T-helper 1 cell (primary cell): ENCODE measurements at places on chromosomes 4 and X.

DNA sequence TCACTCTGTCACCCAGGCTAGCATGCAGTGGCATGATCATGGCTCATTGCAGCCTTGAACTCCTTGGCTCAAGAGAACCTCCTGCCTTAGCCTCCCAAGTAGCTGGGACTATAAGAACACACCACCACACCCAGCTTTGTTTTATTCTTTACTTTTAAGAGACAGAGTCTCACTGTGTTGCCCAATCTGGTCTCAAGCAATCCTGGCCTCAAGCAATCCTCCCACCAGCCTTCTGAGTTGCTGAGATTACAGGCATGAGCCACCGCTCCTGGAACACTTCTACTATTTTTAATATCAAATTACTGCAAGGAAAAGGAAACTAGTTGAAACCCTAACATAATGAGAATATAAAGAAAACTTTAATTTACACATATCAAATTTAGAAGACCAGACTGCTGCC is 85.4 kb downstream of the FAM13A start:
- no peak for DNase-seq

GRCh38 chr4:25423548-25423947 is 46.5 kb downstream of the ANAPC4 start:
- DNase-seq = no peak

- DNase-seq = peak; percentile 28
Measured at GRCh38 chr4:107736924-107737448, 17.0 kb upstream of the PAPSS1 start.

- DNase-seq = no peak
Measured at GRCh38 chr4:43331226-43332051, 438.9 kb downstream of the GRXCR1 start.

DNA sequence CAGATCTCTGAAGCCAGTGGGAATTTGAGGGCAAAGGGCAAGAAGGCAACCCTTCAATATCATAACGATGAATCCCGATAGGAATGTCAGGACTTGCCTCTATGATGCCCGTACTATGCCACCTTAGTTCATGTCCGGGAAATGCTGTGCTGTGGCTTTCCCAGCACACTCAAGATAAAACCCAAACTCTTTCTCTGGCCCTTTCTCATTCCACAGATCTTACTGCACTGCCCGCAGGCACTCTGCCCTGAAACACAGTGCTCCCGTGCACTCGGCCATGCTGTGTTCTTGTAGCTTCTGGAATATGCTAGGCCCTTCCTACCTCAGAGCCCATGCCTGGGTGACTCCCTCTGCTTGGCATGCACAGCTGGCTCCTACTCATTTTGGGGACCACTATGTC is 26.3 kb downstream of the SORCS2 start:
- DNase-seq = no peak

DNA sequence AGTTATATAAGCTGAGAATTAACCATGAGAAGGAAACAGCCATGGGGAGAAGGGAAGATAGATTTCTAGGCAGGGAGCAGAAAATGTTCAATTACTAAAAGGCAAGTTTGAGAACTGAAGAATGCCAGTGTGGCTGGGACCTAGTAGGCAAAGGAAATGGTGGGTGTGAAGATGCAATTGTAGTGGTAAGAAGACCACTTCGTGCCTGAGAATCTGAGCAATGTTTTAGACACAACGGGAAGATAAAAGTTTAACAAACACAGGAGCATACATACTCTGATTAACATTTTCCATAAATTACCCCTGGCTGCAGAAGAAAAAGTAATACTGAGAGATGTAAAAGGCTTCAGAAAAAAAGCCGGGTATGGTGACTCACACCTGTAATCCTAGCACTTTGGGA is 18.1 kb upstream of the MMRN1 start:
- no peak for DNase-seq

- no peak for DNase-seq
Measured at GRCh38 chr4:957231-957580, 16.2 kb downstream of the DGKQ start.

GRCh38 chrX:50779694-50780093 is 34.3 kb downstream of the SHROOM4 start:
- DNase-seq = no peak

GRCh38 chr4:82090717-82091116 is 283.1 kb downstream of the HNRNPD start:
- DNase-seq = no peak

GRCh38 chrX:2147928-2148327 is 352.8 kb downstream of the DHRSX start:
- no peak for DNase-seq

DNA sequence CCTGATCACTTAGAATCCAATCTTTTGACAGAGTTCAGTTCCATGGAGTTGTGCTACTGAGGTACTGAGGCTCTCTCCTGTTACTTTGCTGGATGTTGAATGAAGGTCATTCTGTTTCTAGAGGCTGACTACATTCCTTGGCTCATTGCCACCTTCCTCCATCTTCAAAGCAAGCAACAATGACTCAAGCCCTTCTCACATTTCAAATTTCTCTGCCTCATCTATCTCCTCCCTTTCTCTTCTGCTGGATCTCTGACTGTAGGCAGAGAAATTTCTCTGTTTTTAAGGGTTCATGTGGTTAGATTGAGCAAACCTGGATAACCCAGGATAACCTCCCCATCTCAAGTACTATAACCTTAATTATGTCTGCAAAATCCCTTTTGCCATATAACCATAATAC is 775.4 kb downstream of the STPG2 start:
- DNase-seq = no peak

DNA sequence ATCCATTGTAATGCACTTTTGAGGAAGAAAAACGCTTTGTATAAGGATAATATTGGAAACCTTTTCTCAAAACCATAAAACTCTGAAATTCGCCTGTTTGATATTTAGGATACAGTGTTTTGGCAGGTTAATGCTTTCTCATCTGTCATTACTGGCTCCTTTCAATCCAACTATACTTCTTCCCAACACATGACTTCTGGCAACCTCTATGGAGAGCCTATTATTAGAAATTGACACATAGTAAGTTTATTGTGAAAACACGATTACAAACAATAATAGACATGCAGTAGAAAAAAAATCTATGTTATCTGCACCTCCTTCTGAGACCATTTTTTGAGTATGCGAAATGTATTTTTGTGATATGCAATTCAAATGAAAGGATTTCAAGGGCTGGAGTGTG is 4.6 kb upstream of the KLHL34 start:
- no peak for DNase-seq
